Upper lobe of left lung (tissue), 6 donors: ENCODE measurements at places on chromosomes 1 and 21. TPM values are rescaled to one million over a fixed set of nuclear protein-coding genes. Genes with fewer than 3 reads are reported as not detected.

DNA sequence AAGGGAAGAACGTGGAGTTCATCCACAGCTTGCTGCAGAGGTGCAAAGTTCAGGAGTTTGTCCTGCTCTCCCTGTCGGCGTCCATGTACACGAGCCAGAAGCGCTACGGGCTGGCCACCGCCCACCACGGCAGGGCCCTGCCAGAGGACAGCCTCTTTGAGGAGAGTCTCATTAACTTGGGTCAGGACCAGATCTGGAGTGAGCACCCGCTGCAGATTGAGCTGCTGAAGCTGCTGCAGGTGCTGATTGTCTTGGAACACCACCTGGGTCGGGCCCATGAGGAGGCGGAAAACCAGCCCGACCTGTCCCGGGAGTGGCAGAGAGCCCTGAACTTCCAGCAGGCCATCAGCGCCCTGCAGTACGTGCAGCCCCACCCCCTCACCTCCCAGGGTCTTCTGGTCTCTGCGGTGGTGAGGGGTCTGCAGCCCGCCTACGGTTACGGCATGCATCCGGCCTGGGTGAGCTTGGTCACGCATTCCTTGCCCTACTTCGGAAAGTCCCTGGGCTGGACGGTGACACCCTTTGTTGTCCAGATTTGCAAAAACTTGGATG, 73.8 kb upstream of the MORC3 start:
- no peaks in the 10 kb centered on the region for H3K27me3 ChIP-seq
- H3K4me1 ChIP-seq = no peaks in the 10 kb centered on the region
- peak; percentile 60 for DNase-seq
- no peak overlapping the region for H3K27ac ChIP-seq
- no peak overlapping the region for H3K4me3 ChIP-seq

DNA sequence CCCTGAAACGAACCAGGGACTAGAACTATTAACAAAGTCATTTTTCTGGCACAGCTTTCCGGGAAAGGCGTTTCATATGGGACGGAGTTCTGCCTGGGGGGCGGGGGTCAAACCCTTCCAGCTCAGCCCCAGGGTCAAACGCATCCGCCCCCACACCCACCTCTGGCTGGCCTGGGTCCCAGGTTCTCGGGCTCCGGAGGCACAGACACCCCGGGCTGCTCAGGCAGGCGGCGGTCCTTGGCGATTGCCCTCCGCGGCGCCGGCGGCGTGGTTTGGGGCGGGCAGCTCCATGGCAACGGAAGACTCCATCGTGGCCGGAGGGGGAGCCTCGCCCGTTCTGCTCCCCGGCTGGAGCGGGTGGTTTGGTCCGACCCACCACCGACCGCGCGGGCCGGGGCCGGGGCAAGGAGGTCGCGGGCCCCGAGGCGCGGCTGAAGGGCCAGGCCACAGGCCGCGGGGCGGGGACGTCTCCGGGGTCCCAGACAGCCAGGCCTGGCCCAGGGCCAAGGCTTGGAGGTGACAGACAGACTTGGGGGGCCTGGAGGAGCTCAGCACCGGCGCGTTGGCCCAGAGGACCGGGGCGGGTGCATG, at the start of gene CFAP74:
CFAP74 (minus strand) TSS at position 246 of the 591 bp plus-strand sequence. CDS start 12,830 bp downstream, outside the sequence.
- peaks cover 6% of the 10 kb centered on the region for H3K4me1 ChIP-seq
- peak; percentile 91 for DNase-seq
- H3K27me3 ChIP-seq = no peaks in the 10 kb centered on the region
- H3K36me3 ChIP-seq = no peaks in the 10 kb centered on the region
- H3K4me3 ChIP-seq = peak within 1 kb of the TSS; percentile 26
- H3K27ac ChIP-seq = no peak within 1 kb of the TSS

CHI3L2 gene
- total RNA-seq = 2.1 TPM

DNA sequence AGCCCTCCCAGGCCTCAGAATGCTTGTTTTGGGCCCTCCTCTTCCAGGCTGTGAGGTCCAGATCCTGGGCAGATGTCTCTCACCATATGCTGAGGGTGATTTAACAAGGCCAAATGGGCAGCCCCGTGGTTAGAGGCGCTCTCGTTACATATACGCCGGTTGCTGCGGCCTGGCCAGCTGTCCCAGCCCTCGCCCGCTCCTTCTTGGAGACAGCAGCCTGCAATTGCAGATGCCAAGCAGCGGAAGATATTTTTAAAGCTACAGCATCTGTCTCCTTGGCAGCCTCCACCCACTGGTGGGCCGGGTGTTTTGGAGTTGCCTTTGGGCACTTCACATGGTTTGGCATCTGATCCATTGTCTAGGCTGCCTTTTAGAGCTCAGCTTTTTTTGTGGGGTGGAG, 178.8 kb upstream of the NFIA start:
- no peaks in the 10 kb centered on the region for H3K27me3 ChIP-seq
- DNase-seq = no peak
- H3K36me3 ChIP-seq = no peaks in the 10 kb centered on the region
- H3K4me3 ChIP-seq = no peak overlapping the region
